ENCODE measurements at places on chromosomes 2 and 18.

GRCh38 chr18:7497081-7497480 lies 70.0 kb upstream of the PTPRM start:
- no peak for DNase-seq

- peak; percentile 84 for DNase-seq
Measured at GRCh38 chr2:174051741-174052583, 86.8 kb upstream of the SP3 start.

- DNase-seq = no peak
Measured at GRCh38 chr2:71464389-71464788, 11.0 kb downstream of the DYSF start.

GRCh38 chr18:10094655-10095054 lies 180.8 kb downstream of the VAPA start:
- no peak for DNase-seq

DNA sequence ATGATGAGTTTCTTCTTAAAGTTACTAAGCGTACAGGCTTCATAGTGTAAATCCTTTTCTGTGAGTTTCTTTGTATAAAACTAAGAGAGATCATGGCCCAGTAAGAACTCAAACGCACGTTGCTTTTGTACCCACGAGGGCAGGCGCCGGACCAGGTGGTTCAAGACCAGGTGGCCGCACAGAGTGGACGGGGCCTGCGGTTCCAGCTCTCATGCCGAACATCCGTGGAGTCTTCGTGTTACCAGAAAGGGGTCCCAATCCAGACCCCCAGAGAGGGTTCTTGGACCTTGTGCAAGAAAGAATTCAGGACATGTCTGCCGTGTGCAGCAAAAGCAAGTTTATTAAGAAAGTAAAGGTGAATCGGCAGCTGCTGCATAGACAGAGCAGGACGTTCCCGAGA lies 53.0 kb downstream of the KCNG2 start:
- DNase-seq = no peak

- DNase-seq = no peak
Measured at GRCh38 chr2:233060980-233061590, 943 bp downstream of the INPP5D start.

- peak; percentile 5 for DNase-seq
Measured at GRCh38 chr18:36899289-36899688, 70.4 kb downstream of the KIAA1328 start.

DNA sequence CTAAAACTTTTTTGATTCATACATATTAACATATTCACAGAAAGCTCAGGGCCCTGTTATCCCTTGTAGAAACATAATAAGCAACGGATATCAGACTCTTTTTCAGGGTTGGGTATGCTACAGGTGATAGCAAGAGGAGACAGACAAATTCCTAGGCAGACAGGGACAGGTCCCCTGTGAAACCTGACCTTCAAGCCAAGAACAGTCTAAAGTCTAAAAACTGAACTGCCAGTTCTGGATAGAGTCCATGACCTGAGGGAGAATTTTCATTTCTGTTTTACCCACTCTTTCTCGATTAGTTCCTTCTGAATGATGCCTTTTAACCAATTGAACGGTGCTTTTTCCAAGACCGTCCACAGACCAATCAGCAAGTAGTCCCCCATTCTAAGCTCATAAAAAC lies 54.2 kb downstream of the RIT2 start:
- no peak for DNase-seq

GRCh38 chr18:8609659-8610458 lies 622 bp downstream of the RAB12 start:
- DNase-seq = peak; percentile 22

All from HuH-7.5 (cell line).